ENCODE measurements at places on chromosomes 1 and 21.

DNA sequence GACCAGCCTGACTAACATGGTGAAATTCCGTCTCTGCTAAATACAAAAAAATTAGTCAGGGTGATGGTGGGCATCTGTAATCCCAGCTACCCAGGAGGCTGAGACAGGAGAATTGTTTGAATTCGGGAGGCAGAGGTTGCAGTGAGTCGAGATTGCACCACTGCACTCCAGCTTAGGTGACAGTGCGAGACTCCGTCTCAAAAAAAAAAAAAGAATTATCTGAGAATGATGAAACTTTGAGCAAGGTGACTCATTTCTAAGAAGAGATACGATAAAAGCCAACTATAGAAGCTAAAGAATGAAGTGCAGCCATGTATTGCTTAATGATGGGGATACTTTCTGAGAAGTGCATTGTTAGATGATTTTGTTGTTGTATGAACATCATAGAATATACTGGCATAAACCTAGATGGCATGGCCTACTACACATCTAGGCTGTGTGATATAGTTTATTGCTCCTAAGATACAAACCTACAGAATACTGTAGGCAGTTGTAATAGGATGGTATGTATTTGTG lies 64.7 kb downstream of the SNRPE start:
- DNase-seq: no peak

- no peak for DNase-seq
Measured at GRCh38 chr1:89085781-89086180, 20.8 kb upstream of the GBP1 start.

- DNase-seq: no peak
Measured at GRCh38 chr1:55181666-55182065, 33.5 kb downstream of the USP24 start.

GRCh38 chr1:212899845-212900244 lies 41.8 kb downstream of the FLVCR1 start:
- DNase-seq: no peak

- DNase-seq: no peak
Measured at GRCh38 chr1:89611721-89612120, 21.2 kb upstream of the LRRC8C start.

- no peak for DNase-seq
Measured at GRCh38 chr1:220124542-220124941, 30.6 kb downstream of the IARS2 start.

DNA sequence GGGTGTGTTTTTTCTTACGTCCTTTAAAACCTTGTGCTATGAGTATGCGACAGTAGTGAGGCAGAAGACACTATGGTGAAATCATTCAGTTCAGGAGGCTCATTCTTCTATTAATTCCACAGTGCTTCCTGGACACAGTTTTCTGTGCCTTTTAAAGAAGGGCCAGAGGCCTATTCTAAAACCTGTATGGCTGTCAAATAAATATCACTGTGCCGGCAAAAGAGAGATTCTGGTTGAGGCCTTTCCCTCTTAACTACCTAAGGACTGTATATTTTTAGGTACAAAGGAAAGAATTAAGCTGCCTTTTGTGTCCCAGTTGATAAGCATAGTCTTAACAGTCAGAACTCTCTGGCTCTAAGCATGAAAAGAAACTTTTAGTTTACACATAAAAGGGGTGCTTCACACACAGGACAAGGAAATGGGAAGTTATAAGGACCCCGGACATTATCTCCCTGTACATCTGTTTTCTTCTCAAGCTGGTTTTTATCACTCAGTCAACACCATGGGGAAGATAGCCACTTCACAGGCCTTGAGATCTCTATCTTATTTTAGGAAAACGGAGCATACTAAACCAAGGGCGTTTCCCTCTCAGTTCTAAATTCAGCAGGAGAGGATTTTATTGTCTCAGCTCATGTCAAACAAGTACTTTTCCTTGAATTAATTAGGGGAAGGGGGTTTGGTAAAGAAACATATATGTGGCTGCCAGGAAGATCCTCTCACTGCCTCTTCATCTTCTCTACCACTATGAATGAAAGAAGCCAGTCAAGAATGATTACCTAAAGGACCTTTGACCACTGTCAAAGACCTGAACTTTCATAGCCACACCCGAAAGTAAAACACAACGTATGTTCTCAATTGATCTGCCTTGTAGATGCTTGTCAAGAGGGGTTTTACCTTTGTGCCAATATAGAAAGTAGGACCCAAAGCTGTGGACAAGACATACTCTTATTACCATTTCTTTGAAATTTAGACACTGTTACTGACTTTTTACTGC lies 71.4 kb upstream of the HSPA13 start:
- no peak for DNase-seq

- no peak for DNase-seq
Measured at GRCh38 chr1:9600861-9601834, 12.4 kb downstream of the TMEM201 start.

DNA sequence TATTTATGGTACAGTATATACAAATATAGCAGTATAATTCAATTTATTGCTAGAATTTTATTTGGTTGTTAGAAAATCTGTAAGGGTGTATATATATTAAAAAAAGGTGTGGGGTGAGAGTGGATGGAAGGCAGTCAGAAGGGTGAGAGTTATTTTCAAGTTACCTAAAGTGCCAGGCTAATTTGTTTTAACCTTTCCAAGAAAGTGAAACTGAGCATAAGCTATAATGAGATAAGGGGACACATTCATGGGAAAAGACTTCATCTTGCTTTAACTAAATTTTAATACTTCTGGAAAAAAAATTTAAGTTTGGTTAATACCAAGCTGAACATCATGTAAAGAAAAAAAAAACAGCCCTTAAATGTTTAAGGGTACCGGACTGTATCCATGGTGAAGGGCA lies 4.9 kb downstream of the TEX38 start:
- no peak for DNase-seq

- DNase-seq: no peak
Measured at GRCh38 chr1:201911826-201912571, 23.3 kb downstream of the SHISA4 start.

DNA sequence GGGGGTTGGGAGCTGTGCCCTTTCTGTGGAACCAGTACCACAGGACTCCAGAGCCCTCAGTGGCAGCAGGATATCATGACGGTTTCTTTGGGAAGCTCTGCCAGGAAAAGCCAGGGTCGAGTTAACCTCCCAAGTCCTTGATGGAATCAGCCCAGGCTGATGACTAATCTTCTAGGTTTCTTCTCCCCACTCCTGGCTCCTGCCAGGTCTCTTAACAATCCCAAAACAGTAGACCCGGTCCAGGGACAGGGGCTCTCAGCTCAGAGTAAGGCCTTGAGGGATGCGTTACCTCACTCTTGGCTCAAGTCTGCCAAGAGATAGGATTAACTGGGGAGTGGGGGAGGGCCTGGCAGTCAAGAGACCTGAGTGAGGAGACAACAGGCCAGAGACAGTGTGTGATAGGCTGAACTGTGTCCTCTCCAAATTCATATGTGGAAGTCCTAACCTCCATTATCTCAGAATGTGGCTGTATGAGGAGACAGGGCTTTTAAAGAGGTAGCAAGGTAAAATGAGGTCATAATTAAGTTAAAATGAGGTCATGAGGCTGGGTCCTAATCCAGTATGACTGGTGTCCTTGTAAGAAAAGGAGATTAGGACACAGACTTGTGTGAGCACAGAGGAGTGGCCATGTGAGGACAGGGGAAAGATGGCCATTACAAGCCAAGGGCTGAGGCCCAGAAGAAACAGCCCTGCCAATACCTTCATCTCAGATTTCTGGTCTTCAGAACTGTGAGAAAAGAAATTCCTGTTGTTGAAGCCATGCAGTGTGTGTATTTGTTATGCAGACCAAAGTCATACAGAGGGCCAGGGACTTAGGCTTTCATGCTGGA lies 95.0 kb downstream of the BEND5 start:
- DNase-seq: no peak

DNA sequence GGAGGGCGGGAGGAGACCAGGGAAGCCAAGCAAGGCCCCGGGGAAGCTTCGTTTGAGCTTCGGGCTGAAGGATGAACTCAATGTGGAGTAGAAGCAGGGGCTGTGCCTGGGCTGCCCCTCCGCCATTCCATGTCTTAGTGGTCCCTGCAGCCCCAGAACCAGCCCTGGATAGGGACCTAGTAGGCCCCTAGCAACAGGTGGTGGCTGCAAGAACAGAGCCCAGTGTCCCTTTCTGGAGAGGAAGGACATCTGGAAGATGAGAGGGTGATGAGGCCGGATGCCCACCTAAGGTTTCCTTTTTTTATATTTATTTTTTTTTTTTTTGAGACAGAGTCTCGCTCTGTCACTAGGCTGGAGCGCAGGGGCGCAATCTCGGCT lies 27.2 kb downstream of the ECE1 start:
- DNase-seq: no peak

DNA sequence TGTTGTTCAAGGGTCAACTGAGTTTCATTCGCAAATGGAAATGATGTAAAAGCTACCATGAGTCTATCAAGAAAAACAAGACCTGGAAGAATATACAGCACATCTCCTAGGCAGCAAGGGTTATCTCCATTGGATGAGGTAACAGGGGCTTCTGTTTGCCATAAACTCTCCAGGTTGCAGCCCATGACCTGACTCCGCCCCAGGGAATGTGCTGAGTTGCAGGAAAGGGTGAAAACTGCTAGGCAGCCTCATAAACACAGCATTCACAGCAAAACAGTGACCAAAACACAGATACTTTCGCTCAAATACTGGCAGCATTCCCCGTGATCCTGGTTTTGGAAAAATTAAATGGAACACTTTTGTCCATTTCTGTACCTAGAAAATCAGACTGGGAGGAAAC lies 20.2 kb upstream of the ACTA1 start:
- DNase-seq: no peak

- DNase-seq: no peak
Measured at GRCh38 chr1:39829791-39830533, 41.3 kb upstream of the BMP8B start.

DNA sequence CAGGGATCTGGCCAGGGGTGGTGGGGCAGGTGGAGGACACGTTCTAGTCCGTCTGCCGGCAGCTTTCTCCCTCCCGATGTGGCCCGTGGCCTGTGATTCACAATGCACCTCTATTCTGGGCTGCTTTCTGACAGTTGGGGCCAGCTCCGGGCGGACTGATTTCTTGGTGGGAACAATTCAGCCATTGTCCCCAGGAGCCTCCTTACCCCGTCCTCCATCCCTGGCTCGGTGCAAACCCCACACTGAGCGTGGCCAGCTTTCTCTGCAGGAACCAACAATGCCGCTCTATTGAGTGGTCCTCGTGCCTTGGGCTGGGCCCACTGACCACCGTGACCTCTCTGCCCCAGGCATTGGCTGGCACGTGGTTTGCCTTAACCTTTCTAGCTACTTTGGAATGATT lies 29.7 kb downstream of the PADI2 start:
- DNase-seq: no peak

DNA sequence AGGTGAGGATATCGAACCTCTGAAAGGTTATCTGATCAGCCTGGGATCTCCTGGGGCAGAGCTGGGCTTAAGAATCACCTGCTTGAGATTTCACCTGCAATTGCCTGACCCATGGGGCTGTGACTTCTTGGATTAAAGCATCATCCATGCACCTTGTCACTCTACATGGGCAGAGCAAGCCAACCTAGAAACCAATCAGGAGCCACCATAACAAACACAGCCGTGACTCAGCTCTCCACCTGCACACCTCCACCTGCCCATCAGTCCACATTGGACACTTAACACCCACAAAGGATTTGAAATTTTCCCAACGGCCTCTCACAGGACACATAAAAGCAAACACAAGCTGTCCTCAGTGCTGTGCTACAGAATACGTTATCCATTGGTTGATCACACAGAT lies 35.1 kb upstream of the ETS2 start:
- no peak for DNase-seq

DNA sequence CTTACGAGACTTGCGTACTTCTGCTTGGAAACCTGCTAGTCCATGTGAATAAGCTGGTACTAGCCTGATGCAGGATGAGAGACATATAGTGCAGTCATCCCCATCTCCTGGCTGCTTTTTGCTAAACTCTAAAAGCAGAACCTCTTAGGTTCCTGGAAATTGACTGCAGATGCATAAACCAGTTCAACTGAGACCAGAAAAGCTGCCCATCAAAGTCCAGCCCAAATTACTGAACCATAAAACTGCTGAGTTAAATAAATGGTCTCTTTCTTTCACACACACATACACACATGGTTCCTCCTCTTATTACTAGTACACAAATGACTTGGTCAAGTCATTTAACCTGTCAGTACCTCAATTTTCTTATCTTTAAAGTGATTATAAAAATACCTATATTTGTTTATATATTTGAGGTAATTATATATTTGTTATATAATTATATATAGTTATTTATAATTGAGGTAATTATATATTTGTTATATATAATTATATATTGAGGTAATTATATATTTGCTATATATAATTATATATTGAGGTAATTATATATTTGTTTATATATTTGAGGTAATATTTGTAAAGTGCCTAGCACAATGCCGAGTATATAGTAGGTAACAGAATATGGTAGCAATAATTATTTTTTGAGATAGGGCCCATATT lies 25.2 kb upstream of the RABGAP1L start:
- DNase-seq: no peak

- no peak for DNase-seq
Measured at GRCh38 chr1:57546549-57547330, 122.9 kb upstream of the DAB1 start.

- DNase-seq: no peak
Measured at GRCh38 chr1:175735144-175735543, 8.3 kb downstream of the TNR start.

GRCh38 chr1:65059930-65060538 lies 88.0 kb upstream of the AK4 start:
- DNase-seq: no peak

GRCh38 chr1:174999936-175000696 lies at the start of gene CACYBP:
TSS of gene CACYBP (plus strand) at chr1:174999947. CDS start at chr1:175000181, 234 bp downstream.
- DNase-seq: no peak

DNA sequence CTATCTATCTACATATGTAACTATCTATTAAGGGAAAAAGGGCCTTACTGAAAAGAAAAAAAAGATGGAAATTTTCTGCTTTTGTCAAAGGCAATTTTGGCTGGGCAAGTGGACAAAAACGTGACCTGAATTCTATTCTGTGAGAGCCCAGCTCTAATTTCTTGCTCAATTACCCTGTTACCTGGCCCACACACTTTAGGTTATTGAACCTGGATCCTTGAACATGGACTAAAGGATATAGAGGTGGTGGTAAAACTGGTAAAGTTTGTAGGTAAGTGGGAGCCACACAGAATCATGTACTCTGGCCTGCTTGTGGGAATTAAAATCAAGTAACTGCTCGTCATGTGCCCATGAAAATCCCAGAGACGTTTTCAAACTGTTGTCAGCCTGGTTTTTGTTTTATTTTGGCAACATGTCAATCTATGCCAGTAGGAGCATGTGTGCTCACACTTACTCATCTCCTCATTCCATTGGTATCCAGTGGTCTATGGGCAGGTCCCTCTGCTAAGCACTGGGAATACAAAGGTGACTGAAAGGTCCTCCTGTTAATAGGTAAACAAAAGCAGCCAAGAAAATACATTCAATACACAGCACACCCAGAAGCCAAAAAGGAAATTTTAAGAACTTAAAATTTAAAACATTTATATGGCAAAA lies 113.7 kb upstream of the WARS2 start:
- DNase-seq: no peak
